ENCODE measurements at places on chromosomes 2 and 18. TPM values are rescaled to one million over a fixed set of nuclear protein-coding genes. Genes with fewer than 3 reads are reported as not detected.

DNA sequence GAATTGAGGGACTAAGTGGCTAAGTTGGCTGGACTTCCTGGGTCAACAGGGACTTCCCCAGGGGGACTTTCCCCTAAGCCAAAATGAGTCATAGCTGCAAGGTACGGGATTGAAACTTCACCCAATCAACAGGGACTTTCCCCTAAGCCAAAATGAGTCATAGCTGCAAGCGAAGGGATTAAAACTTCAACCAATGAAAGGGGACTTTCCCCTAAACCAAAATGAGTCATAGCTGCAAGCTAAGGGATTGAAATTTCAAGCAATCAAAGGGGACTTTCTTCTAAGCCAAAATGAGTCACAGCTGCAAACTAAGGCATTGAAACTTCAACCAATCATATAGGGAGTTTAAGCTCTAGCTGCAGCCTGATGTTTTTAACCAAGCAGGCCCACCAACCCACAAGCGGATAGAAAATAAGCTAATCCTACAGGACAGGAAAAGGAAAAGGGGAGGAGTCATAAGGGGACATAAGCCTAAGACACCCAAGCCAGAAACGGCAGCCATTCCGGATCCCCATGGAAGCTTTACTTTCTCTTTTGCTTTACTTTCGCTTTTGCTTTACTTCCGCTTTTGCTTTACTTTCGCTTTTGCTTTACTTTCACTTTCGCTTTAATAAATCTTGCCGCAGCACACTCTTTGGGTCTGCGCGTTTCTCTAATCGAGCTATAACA lies 1375.4 kb upstream of the CELF4 start:
- DNase-seq = no peak

DNA sequence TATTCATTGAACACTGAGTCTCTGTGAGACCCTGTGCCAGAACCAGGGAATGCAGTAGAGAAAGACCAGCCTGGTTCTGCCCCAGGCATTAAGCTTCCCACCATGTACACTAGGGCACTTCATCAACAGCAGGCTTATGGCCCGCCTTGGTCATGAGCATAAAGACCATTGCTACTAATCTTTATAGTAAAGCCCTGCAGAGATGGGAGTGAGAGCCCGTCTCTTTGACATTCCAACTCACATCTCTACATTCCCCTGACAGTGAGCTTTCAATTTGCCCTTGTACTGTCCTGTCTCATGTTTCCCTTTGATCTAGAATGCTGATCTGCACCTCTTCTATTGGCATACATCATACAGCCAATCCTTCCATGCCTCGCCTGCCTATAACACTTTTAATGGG lies 211.8 kb upstream of the ARL4C start:
- no peak for DNase-seq

DNA sequence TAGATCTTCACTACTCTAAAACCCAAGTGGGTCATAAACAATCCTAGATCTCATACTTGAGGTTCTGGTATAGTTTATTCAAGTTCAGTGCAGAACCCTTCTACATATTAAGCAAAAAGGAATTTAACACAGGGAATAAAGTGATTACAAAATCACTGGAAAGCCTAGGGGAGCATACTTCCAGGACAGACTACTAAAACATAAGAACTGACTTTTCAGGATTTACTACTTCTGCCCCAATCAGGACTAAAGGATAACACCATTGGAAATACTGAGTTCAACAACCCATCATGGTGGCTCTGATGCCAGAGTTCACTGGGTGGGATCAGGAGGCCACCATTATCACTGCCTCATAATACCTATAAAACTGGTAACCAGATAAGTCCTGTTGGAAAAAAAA lies 123.6 kb downstream of the DNAH7 start:
- no peak for DNase-seq

GRCh38 chr2:114040826-114041225 lies 150.9 kb downstream of the ACTR3 start:
- DNase-seq = no peak

Gene GALR1
- total RNA-seq = not detected

- no peak for DNase-seq
These were observed 143.5 kb upstream of the RBBP8 start for GRCh38 chr18:22789600-22789999.

- DNase-seq = no peak
These were observed 40.1 kb upstream of the CLASP1 start for GRCh38 chr2:121689356-121689755.

GRCh38 chr18:59783138-59783537 lies 85.9 kb upstream of the CCBE1 start:
- peak; percentile 87 for DNase-seq

GRCh38 chr18:23883277-23883790 lies 131.2 kb upstream of the TTC39C start:
- no peak for DNase-seq

- DNase-seq = no peak
These were observed 372.2 kb downstream of the DSEL start for GRCh38 chr18:67144329-67144728.

Gene DNAH6
- 0.36 TPM for total RNA-seq

GRCh38 chr18:76765649-76766048 lies 56.7 kb upstream of the ZNF236 start:
- DNase-seq = peak; percentile 92

- no peak for DNase-seq
These were observed 88.9 kb downstream of the ITGA4 start for GRCh38 chr2:181546086-181546485.

DNA sequence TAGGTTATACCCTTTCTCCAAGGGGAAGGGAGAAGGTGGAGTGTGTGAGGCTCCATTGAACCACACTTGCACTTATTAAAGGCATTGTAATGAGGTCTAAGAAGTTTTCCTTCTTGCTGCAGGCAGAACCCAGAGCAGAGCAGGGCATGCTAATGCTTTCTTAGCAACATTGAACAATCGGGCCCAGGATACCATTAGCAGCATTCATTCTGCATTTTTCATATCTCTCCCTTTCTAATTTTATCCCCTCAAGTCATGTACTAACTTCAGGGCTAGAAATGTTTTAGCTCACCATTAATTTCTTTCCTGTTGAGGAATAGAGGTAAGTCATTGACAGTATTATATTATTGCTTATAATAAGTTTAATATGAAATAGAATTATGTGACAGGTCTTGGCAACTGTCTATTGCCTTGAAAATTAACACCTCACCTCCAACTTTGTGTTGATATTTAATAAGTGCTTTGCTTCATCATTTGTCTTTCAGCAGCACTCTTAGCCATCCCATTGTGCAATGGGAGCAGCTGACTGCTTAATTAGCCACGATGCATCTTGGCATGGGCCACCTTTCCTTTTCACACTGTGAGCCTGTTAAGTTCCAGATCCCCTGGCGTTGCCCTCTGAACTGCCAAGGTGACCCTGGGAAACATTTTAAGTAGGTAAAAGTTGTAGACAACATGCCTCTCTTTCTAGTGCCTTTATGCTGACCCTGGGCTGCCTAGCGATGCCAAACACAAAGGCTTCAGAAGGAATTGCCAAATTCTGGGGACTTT lies 300.8 kb upstream of the MEX3C start:
- no peak for DNase-seq

DNA sequence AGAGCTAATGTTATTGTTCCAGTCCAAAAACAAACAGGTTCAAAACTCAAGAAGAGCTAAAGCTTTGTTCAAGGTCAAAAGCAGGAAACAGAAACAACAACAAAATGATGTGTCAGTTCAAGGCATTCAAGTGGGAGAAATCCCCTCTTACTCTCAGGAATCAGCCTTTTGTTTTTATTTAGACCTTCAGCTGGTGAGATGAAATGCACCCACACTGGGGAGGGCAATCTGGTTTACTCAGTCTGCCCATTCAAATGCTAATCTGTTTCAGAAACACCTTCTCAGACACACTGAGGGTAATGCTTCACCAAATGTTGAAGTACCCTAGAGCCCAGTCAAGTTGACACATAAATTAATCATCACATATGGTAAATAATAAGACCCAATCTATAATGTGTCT lies 150.6 kb downstream of the TMX3 start:
- no peak for DNase-seq

DNA sequence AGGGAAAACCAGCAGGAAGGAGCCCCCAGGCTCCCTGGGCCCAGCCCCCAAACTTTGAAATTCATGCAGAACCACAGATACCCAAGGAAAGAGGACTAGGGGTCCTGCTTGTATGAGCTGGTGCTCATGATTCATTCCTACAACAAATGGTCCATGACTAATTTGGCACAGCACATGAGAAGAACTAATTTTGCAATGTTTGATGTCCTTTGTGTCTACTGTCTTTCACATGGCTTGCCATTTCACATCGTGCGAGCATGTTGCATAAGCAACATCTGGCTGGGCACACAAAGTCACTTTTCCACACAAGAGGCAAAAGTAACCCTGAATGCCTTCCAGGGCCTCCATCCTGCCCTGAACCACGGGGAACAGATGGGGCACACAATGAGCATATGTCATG lies 149.6 kb upstream of the APCDD1 start:
- no peak for DNase-seq

Gene PSMG2
- 114 TPM for total RNA-seq

Gene ELMOD3
- 22.1 TPM for total RNA-seq

All from osteoblast (primary cell).